ENCODE measurements at places on chromosomes 11 and 22.

GRCh38 chr11:9574622-9575259 is 1.3 kb downstream of the WEE1 start:
- no peak for DNase-seq

DNA sequence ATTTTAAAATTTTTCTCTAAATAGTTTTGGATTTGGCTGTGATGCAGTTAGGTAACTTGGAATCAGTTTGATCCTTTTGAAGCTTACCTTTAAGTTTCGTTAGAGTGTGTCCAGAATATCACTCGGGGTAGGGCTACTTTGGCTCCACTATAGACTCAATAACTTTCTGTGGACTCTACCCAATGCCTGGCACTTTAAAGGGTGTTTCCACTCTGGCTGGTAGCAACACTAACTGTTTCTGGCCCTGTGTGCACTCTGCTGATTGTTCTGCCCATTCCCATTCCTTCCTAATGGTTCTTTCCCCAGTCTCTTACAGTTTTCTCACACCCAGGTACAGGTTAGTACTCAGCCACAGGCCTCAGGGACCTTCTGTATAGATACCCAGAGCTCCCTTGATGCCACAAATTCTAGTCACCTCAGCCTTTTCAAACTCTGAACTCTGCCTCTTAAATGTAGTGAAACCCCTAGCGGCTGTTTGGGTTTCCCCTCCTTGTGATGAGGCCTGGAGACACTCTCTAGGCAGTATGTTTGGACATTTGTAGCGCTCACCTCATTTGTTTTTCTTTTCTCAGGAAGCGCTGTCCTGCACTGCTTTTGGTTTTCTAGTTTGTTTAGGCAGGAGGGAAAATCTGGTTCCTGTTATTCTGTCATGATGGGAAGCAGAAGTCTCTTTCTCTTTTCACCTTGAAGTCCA is 16.8 kb downstream of the CUL5 start:
- DNase-seq: no peak

- DNase-seq: no peak
Measured at GRCh38 chr22:46738647-46739093, 618 bp upstream of the CERK start.

DNA sequence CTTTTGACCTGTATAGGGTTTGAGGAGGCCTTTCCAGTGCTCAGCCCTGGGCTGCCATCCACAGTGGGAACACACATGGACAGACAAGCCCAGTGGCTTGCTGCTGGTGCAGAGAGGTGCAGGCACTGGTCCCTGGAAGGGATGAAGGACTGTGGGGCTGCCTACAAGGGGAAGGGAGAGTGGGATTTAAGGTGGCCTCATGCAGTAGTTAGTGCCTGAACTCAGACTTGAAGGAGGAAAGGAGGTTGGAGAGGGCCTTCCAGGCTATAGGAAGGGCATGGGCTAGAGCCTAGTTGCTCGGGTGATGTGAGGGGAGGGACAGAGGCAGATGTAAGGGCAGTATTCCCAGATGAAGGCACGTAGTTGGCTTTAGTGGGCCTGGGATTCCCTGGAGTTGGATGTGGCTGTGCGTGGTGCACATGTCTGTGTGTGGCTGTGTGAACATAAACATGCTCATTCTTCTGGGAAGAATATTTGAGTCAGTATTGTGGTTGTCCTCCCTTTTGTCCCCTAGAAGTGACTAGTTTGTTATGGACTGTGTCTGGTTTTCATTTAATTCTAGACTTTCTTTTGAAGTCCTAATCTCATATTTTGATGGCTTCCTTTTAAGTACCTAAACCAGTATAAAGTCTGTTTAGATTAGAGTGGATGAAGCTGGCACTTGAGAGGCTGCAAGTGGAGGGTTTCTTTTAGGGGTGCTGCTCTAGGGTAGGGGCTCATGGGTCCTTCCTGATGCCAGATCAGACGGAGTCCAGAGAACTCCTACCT is 18.4 kb downstream of the YDJC start:
- DNase-seq: no peak

DNA sequence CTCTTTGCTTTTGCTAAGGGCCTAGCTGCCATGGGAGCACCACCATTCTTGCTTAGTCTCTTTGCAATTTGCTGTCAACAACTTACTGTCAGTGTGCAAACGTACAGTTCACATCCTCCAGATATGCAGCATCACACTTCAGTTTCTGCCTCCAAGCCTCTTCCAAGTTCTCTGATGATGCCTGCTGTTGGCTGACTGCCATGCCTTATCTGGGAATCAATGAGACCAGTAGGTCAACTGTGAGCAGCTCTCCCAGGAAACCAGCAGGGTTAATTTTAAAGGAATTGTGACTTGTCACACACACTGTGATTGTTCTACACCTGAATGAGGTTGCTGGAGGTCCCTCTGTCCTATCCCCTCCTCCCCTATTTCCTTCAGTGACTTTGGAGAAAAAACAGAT is 56.0 kb downstream of the COPB1 start:
- no peak for DNase-seq

GRCh38 chr22:36955691-36956090 is 42.3 kb downstream of the CSF2RB start:
- DNase-seq: no peak

- no peak for DNase-seq
Measured at GRCh38 chr22:44586999-44587736, 89.1 kb upstream of the RTL6 start.
